ENCODE measurements at places on chromosomes 5 and 9.

DNA sequence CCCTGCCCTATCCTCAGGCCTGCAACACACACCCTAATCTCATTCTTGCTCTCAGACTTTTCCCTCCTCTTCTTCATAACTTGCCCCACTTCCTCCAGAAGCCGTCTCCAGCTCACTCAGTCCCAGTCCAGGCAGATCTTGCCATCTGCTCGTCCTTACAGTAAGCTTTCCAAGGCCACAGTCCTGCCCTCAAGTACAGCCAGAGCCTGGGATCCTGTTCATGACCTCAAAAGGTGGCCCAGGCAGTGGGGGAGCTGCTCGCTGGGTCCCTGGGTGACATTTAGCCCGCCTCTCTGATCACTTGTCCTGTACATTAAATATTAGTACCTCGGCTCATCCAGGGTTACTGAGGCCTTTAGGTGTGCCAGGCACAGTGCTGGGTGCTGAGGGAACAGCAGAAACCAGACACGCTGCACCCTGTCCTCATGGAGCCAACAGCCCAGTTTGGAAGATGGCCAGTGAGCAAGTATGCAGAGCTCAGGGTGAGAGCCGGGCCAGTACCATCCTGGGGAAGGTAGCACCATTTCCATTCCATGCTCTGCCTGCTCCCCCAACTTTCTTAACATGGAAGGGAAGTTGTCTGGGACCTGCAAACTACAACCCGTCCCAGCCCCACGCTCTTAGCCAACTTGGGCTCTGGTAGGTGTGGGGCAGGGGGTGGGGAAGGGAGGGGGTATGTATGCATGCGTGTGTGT lies 100.4 kb downstream of the C5orf15 start:
- no peak overlapping the region for H3K4me3 ChIP-seq
- H3K27me3 ChIP-seq: peaks cover 42% of the 10 kb centered on the region
- H3K4me1 ChIP-seq: peaks cover 4% of the 10 kb centered on the region
- no peaks in the 10 kb centered on the region for H3K36me3 ChIP-seq

DNA sequence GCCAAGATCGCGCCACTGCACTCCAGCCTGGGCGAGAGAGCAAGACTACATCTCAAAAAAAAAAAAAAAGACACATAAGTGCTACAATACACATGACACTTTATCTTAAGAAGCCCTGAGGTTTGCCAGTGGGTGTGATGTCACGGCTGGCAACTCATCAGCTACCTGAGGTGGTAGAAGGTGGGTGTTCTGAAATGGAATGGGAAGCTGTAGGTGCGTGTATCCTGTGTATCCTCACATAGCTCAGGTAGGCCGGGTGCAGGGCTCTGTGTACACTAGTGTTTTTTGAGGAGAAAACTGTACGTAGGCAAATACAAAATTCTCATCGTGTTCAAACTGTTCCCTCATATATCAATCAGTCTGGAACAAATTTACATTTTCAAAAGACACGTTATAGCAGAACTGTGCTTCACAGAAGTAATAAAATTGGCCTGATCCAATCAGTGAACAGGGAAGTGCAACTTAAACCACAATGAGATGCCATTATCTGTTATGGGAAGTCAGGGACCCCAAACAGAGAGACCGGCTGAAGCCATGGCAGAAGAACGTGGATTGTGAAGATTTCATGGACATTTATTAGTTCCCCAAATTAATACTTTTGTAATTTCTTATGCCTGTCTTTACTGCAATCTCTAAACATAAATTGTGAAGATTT lies 10.4 kb downstream of the BICD2 start:
- H3K4me1 ChIP-seq: peaks cover 31% of the 10 kb centered on the region
- H3K27me3 ChIP-seq: no peaks in the 10 kb centered on the region
- H3K36me3 ChIP-seq: peaks cover 3% of the 10 kb centered on the region
- DNase-seq: no peak
- no peak overlapping the region for H3K4me3 ChIP-seq

- no peak overlapping the region for H3K4me3 ChIP-seq
- no peak for DNase-seq
- no peak overlapping the region for H3K27ac ChIP-seq
- no peaks in the 10 kb centered on the region for H3K4me1 ChIP-seq
- no peaks in the 10 kb centered on the region for H3K36me3 ChIP-seq
Observed at GRCh38 chr5:101390151-101390908, 487.2 kb upstream of the ST8SIA4 start.

DNA sequence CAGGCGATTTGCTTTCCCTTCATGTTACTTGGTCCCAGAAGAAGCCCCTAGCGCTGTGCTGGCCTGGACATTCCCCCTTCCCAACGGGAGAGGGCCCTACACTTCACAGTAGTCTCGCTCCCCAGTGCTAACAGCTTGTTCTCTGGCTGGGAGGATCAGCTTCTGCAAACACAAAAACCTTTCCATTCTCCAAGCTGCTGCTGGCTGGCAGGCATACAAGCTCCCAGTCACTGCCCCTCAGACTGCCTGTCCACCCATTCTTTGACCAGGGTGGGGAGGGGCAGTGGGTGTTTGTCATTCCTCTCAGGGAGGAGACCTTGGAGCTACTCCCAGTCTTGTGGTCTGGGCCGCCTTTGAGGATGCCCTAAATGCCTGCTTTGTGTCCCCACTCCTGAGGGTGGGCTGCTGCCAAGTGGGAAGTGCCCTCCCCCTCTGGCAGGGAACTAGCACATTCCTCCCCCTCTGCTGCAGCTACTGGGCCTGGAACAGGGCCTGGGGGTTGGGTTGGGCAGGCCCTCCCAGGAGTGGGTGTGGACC lies 20.8 kb downstream of the ENHO start:
- DNase-seq: no peak
- peaks cover 6% of the 10 kb centered on the region for H3K27me3 ChIP-seq
- no peak overlapping the region for H3K4me3 ChIP-seq
- no peaks in the 10 kb centered on the region for H3K4me1 ChIP-seq

GRCh38 chr9:100674419-100675122 lies 96.7 kb downstream of the CAVIN4 start:
- no peak overlapping the region for H3K4me3 ChIP-seq
- no peaks in the 10 kb centered on the region for H3K4me1 ChIP-seq
- DNase-seq: no peak
- H3K27ac ChIP-seq: no peak overlapping the region

GRCh38 chr5:131109540-131110255 lies 55.4 kb downstream of the HINT1 start:
- no peak overlapping the region for H3K4me3 ChIP-seq
- peaks cover 5% of the 10 kb centered on the region for H3K4me1 ChIP-seq
- H3K36me3 ChIP-seq: no peaks in the 10 kb centered on the region
- H3K27ac ChIP-seq: no peak overlapping the region
- peak; percentile 39 for DNase-seq

DNA sequence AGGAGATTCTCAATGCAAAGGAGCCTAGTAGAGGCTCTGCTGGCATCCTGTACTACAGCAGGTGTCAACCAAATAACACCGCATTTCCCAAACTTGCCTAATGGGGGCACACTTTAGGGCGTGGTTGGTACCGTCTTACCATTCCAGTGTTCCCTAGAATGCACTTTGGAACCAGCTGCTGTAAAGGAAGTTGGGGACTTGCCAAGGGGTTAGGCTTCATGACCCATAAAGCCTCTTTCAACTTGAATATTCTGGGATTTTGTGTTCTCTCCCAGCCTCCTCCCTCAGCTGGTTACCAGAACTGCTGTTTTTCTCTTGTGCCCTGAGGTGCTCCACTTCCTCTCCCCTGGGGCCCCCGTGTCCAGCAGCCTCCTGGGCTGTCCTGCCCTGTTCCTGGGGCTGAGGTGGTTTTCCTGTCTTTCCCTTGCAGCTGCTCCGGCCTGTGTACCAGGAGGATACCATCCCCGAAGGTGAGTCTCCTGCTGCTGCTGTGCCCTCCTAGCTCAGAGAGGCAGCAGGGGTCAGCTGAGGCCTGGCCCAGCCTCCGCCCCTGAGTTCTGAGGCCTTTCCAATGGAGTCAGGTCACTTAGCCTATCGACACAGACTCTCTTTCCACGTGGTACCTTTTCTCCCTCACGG lies 44.7 kb downstream of the RGS3 start:
- H3K27ac ChIP-seq: no peak overlapping the region
- H3K4me1 ChIP-seq: peaks cover 39% of the 10 kb centered on the region
- H3K36me3 ChIP-seq: peaks cover 7% of the 10 kb centered on the region

- no peak for DNase-seq
- no peaks in the 10 kb centered on the region for H3K4me1 ChIP-seq
- H3K4me3 ChIP-seq: no peak overlapping the region
- no peak overlapping the region for H3K27ac ChIP-seq
- H3K27me3 ChIP-seq: no peaks in the 10 kb centered on the region
- no peaks in the 10 kb centered on the region for H3K36me3 ChIP-seq
Observed at GRCh38 chr9:110808599-110808980, 140.0 kb downstream of the MUSK start.

- H3K4me1 ChIP-seq: peaks cover 3% of the 10 kb centered on the region
- H3K36me3 ChIP-seq: no peaks in the 10 kb centered on the region
- no peak for DNase-seq
- no peak overlapping the region for H3K27ac ChIP-seq
Observed at GRCh38 chr5:155886311-155887031, 440.5 kb upstream of the SGCD start.

DNA sequence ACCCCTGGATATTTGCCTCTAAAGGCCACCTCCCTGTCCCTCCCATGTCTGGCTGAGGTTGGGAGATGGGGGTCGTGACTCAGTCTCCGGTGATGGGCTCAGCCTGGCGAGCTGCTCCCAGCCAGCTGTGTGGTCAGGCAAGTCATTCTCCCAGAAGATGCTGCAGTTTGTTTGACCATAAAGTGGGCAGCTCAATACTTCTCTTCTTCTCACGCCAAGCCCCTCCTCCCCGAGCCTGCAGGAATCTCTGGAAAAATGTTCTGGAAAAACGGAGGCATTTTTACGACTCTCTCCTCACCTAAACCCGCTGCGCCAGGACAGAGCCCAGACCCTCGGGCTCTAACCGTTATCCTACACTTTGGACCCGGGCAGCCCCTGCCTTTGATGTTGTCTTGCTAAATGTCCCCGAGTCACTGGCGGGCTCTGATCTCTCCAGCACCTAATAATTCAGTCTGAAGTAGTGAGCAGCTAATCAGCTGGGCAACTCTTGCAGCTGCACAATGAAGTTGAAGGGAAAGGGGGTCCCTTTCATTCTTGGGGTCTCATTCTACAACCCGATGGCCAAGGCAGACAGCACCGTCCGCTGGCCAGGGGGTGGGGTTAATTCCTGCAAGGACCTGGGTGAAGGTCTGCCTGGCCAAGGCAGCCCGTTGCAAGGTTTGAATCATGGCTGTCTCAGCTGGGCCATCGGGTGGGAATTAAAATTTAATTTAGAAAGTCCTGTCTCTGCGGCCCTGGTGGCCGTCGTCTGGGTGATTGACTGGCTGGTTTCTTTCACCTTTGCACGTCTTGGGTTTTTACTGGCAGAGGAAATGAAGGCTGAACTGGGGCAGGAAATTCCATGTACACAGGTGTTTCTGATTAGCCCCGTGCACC lies 12.3 kb downstream of the DCANP1 start:
- no peaks in the 10 kb centered on the region for H3K4me1 ChIP-seq
- DNase-seq: no peak
- H3K4me3 ChIP-seq: no peak overlapping the region
- no peaks in the 10 kb centered on the region for H3K36me3 ChIP-seq
- peaks cover 33% of the 10 kb centered on the region for H3K27me3 ChIP-seq
- H3K27ac ChIP-seq: no peak overlapping the region
